Stimulated activated CD4-positive, alpha-beta T cell treated with anti-CD3 and anti-CD28 coated beads, Interleukin-12 subunit alpha, Interleukin-12 subunit beta, amount 100 ng/mL, for 4 hours (primary cell): ENCODE measurements at places on chromosomes 12 and 14.

GRCh38 chr12:87679251-87679650 is 349.9 kb downstream of the C12orf50 start:
- DNase-seq = no peak

GRCh38 chr12:116556964-116557698 is 2.0 kb upstream of the MAP1LC3B2 start:
- DNase-seq = no peak

DNA sequence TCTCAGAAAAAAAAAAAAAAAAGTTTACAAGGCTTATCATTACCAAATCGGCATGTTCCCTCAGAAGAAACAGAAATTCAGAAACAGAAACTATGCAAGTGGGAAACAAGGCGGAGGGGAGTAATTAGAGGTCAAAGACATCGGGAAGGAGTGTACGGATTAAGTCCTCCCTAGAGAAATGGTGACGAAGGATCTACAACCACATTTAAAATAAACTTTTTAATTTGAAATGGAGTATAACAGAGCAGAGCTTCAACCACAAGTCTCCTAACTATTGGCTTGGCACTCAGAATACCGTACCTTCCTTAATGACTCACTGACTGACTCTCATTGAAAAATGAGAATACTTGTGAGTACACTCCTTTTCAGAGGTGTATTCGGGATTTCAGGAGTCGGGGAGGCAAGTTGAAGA is 908 bp downstream of the ENTPD5 start:
- DNase-seq = no peak

- no peak for DNase-seq
Observed at GRCh38 chr12:102769323-102769916, 147.6 kb downstream of the PAH start.

DNA sequence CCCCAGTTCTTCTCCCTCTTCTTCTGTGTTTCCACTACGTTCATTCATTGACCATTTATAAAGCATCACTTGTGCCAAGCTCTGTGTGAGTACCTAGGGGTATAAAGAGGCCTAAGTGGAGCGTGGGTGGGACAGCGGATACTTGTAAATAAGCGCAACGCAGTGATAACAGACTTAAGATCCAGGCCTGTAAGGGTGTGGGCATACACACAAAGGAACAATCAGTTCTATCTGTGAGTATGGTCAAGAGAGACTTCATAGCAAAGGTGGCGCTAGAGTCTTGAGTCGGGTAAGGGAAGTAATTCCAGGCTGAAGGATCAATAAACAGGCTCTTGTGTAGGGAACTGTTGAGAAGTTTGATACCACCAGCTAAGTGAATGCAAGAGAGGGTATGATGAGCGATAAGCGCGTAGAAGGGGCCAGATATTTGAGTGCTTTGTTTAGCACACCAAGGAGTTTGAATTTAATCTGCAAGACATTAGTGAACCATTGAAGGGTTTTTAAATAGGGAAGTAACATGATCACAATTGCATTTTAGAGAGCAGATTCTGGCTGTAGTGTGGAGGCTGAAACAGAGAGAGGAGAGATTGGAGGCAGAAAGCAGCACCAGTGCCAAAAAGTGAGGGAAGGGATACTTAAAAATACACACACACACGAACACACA is 1.0 kb upstream of the GXYLT1 start:
- no peak for DNase-seq

DNA sequence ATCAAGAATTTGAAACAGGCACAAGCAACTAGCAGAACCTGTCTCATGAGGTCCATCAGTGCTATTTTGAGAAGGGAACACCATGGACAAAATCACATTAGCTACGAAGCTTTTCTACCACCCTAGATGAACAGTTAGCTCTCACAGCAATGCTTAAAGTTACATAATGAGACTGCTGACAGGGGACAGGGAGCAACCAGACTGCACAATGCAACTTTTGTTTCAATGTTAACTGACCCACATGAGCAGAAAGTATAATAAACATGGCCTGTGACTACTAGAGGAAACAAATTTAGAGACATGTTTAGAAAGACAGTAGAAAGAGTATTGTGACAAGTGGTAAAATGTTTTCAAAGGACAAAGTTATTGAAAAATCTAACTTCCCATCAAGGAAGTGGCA is 282.8 kb downstream of the CEP128 start:
- no peak for DNase-seq

DNA sequence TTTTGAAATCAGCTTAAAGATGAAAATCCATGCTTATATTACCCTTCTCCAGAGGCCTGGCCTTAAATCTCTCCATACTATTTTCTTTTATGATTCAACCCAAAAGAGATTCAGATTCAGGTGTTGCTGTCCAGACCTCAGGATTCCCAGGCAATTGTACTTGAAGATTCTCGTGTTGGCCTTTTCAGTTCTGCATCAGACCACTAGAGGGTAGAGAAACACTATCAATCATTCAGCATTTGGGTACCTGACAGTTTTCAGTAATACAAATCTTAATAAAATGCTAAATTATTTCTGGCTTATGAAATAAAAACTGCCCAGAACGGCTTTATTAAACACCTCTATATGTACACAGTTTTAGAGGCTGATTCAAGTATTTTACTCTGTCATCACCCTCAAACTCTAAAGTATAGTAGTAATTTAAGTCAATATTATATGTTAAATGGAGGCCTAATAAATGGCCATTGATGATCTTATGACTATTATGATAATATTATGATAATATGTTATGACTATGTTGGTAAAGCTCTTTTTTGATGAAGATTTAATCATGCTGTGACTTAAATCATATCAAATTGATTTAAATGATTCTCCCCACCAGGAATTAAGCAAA is 301.1 kb downstream of the DUSP6 start:
- no peak for DNase-seq

- DNase-seq = no peak
Observed at GRCh38 chr12:62886796-62887195, 48.2 kb downstream of the PPM1H start.
